ENCODE measurements at places on chromosomes 7 and 10.

- H3K36me3 ChIP-seq = no peaks in the 10 kb centered on the region
- H3K4me3 ChIP-seq = no peak overlapping the region
- DNase-seq = no peak
- H3K27me3 ChIP-seq = no peaks in the 10 kb centered on the region
Measured at GRCh38 chr10:79436066-79436849, 9.2 kb downstream of the ZCCHC24 start.

- H3K27me3 ChIP-seq = no peaks in the 10 kb centered on the region
- no peaks in the 10 kb centered on the region for H3K36me3 ChIP-seq
- no peak overlapping the region for H3K27ac ChIP-seq
- no peak overlapping the region for H3K4me3 ChIP-seq
- H3K4me1 ChIP-seq = no peaks in the 10 kb centered on the region
- peak; percentile 26 for DNase-seq
Measured at GRCh38 chr7:104584620-104585019, 256.2 kb downstream of the LHFPL3 start.

GRCh38 chr10:80064120-80064886, 14.2 kb upstream of the TMEM254 start:
- H3K27me3 ChIP-seq = no peaks in the 10 kb centered on the region
- H3K4me3 ChIP-seq = no peak overlapping the region
- no peaks in the 10 kb centered on the region for H3K36me3 ChIP-seq
- peaks cover 3% of the 10 kb centered on the region for H3K4me1 ChIP-seq
- DNase-seq = no peak

GRCh38 chr7:104255194-104255593, 47.4 kb upstream of the ORC5 start:
- H3K4me1 ChIP-seq = no peaks in the 10 kb centered on the region
- H3K27me3 ChIP-seq = no peaks in the 10 kb centered on the region
- DNase-seq = no peak
- no peak overlapping the region for H3K27ac ChIP-seq
- H3K36me3 ChIP-seq = no peaks in the 10 kb centered on the region

DNA sequence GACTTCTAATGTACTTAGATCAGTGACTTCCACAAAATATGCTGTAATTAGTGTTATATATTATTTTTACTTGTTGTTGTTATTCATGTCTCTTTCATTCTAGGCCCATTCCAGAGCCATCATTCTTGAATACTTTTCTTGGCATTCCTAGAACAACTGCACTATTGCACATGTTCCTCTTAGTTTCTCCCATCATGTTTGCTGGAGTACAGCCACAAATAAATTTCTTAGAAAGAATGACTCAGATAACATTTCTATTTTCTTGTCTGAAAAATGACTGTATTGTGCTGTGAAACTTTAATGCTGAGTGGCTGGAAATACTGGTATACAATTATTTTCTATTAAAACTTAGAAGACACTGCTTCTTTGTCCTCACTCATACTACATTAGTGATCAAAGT, 651.0 kb upstream of the STEAP1 start:
- no peak for DNase-seq
- H3K36me3 ChIP-seq = no peaks in the 10 kb centered on the region

DNA sequence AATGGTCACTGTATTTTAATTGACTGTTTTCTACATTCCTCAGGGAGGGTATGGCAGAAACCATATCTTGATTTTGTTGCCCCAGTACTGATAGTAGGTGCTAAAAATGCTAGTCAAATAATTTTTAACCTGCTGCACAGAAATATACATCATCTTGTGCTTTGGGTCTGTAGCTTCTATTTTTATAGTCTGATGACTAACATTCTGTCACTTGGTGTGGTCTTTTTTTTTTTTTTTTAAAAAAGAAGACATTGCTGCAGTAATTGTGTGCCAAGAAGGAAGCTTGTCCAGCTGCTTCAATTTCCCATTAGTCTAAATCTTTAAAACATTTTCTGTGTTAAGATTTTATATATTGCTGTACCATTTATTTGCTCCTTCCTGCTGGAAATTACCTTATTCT, 83.6 kb downstream of the ICA1 start:
- no peaks in the 10 kb centered on the region for H3K36me3 ChIP-seq
- H3K4me1 ChIP-seq = peaks cover 2% of the 10 kb centered on the region
- no peak overlapping the region for H3K27ac ChIP-seq
- no peak overlapping the region for H3K4me3 ChIP-seq
- DNase-seq = no peak

GRCh38 chr7:44057181-44057848, 8.1 kb downstream of the PGAM2 start:
- H3K27me3 ChIP-seq = no peaks in the 10 kb centered on the region
- H3K4me1 ChIP-seq = no peaks in the 10 kb centered on the region
- H3K27ac ChIP-seq = no peak overlapping the region
- no peak overlapping the region for H3K4me3 ChIP-seq

DNA sequence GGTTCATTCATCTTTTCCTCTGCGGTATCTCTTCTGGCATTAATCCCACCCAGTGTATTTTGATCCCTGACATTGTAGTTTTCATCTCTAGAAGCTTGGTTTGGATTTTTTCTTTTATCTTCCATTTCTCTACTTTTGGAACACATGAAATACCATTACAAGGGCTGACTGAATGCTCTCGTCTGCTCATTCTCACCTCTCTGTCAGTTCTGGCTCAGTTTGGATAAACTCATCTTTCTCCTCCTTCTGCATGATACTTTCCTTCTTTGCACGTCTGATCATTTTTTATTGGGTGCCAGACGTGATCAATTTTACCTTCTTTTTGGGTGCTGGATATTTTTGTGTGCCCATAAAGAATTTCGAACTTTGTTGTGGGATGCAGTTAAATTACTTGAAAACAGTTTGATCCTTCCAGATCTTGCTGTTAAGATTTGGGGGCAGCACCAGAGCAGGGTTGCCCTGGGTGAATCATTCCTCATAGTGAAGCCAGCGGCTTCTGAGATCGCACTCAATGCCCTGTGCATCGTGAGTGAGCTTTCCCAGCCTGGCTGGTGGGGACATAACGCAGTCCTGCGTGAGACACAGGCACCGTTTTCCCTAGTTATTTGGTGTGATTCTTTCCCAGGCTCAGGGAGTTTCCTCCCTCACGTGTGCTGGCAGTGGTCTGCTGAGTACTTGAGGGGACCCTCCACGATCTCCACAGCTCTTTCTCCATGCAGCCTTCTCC, 53.8 kb downstream of the LHPP start:
- no peak for DNase-seq
- no peaks in the 10 kb centered on the region for H3K4me1 ChIP-seq
- H3K4me3 ChIP-seq = no peak overlapping the region
- no peaks in the 10 kb centered on the region for H3K27me3 ChIP-seq
- no peaks in the 10 kb centered on the region for H3K36me3 ChIP-seq

DNA sequence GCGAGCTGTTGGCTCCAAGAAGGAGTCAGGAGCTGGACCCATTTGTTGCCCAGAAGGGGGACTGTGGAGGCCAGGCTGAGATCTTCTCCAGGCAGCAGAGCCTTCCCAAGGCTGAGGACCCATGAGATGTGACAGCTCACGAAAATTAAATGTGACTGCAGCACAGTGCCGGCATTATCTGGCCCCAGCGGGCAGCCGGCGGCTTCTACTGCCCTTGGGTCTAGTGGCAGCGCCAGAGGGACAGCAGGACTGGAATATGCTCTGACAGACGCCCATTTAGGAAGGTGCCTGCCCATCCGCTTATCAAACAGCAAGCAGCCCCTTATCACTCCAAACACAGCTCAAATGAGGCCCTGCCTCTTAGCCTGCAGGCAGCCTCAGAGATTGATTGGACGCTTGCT, 122.9 kb upstream of the LYZL2 start:
- DNase-seq = peak; percentile 8
- H3K4me3 ChIP-seq = no peak overlapping the region
- H3K36me3 ChIP-seq = no peaks in the 10 kb centered on the region
- no peak overlapping the region for H3K27ac ChIP-seq
- H3K27me3 ChIP-seq = no peaks in the 10 kb centered on the region

DNA sequence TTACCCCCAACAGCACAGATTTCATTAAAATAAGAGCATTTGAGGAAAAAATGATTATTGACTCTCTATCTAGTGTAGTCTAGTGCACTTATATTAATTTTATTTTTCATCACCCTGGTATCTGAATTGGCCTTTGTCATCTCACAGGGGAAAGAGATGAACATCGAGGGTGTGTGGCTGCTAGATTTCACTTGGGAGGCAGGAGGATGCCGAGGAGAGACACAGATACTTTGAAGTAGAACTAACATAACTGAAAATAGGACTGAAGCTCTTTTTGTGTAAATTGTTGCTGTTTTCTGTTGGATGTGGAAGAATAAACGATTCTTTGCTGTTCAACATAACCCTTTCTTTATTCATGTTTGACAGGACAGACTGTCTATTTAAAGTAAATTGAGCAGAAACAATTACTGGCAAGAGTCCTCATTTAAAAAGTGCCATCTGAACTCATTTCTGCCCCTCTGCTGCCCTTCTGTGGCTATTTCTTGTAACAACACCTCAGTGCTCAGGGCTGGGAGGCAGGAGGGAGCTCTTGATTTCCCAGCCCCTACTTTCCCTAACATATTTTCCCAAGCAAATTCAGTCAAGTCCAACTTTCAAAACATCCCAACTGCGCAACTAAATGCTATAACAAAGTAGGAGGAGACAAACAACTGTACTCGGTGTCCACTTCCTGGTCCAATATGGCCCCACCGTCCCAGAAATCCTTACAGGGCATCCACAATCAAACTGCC, 15.6 kb downstream of the LYZL1 start:
- no peaks in the 10 kb centered on the region for H3K4me1 ChIP-seq
- H3K27me3 ChIP-seq = no peaks in the 10 kb centered on the region
- peak; percentile 84 for DNase-seq

GRCh38 chr7:45114926-45115325, 3.4 kb upstream of the TBRG4 start:
- H3K27ac ChIP-seq = no peak overlapping the region
- no peak overlapping the region for H3K4me3 ChIP-seq
- DNase-seq = no peak
- no peaks in the 10 kb centered on the region for H3K4me1 ChIP-seq
- H3K36me3 ChIP-seq = no peaks in the 10 kb centered on the region
- no peaks in the 10 kb centered on the region for H3K27me3 ChIP-seq

GRCh38 chr7:18213652-18214051, 186.0 kb upstream of the PRPS1L1 start:
- DNase-seq = no peak
- no peak overlapping the region for H3K27ac ChIP-seq
- no peaks in the 10 kb centered on the region for H3K36me3 ChIP-seq

- no peaks in the 10 kb centered on the region for H3K4me1 ChIP-seq
- H3K4me3 ChIP-seq = no peak overlapping the region
- no peak for DNase-seq
- no peak overlapping the region for H3K27ac ChIP-seq
- H3K27me3 ChIP-seq = no peaks in the 10 kb centered on the region
Measured at GRCh38 chr7:151827620-151828019, 49.3 kb downstream of the PRKAG2 start.

DNA sequence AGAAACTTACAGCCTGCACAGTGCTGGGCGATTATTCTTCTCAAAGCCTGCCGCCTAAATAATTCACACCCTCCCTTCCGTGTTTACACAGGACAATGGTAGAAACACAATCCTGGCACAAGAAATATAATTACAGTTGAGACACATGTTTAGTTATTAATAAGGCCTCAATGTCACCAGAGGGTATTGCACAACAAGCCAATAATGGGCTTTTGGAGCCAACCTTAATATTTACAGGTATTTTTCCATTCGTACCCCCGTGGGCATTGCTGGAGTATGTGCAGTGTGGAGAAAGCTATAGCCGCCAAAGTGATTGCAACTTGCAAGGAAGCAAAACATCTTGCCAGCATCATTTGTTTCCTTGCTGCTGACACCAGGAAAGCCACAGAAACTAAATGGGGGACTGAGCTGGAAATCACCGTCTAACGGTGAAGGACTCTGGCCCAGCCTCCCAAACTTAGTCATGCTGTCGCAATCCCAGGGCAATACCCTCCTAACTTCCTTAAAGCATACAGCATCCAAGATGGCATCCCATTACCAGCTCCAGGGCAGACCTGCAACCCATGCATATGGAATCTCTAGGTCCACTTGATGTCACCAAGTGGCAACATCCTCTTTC, 8.6 kb downstream of the CALN1 start:
- no peak for DNase-seq
- no peaks in the 10 kb centered on the region for H3K27me3 ChIP-seq
- no peak overlapping the region for H3K27ac ChIP-seq
- no peak overlapping the region for H3K4me3 ChIP-seq
- H3K36me3 ChIP-seq = no peaks in the 10 kb centered on the region
- H3K4me1 ChIP-seq = no peaks in the 10 kb centered on the region

GRCh38 chr7:101614939-101615302, 14.2 kb downstream of the MYL10 start:
- peak; percentile 81 for DNase-seq
- H3K27me3 ChIP-seq = no peaks in the 10 kb centered on the region
- no peak overlapping the region for H3K4me3 ChIP-seq
- H3K4me1 ChIP-seq = peaks cover 8% of the 10 kb centered on the region
- H3K27ac ChIP-seq = peak overlapping the region; percentile 95

- H3K4me1 ChIP-seq = no peaks in the 10 kb centered on the region
- no peak overlapping the region for H3K4me3 ChIP-seq
- no peaks in the 10 kb centered on the region for H3K27me3 ChIP-seq
- no peak for DNase-seq
- no peaks in the 10 kb centered on the region for H3K36me3 ChIP-seq
Measured at GRCh38 chr10:33871061-33871956, 536.8 kb upstream of the NRP1 start.

DNA sequence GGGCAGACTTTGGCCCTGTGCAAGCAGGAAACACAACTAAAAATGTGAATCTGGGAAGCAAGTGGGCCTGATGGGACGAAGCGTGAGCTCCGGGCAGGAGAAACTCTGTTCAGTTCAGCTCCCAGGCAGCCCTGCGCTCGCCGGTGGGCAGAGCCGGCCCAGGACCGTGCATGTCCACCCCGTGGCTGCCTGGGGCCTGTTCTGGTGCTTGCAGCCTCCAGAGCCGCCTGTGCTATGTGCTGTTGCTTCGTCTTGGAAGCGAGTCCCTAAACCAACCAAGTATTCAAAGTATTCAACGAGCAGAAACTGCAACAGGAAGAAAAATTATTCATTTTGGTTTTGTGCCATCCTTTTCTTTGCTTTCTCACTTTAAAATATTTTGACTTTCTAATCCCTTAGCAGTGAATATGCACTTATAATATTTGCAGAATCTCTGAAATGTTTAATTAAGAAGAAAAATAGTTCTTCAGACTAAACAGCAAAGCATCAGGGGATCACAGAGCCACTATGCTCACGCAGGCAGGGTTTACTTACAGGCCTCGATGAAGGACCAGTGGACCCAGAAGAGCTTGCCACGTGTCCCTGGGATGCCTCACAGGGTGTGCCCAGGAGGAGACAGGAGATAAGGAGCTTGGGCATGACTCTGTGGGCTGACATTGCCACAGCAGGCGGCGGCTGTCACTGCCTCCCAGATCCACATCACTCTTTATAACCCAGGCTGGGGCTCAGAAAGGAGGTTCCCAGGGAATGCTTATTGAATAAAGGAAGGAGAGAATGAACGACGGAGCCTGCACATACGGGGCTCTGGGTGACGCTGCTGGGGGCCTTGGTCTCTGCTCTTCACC, 45.6 kb downstream of the VIPR2 start:
- no peak overlapping the region for H3K4me3 ChIP-seq
- H3K36me3 ChIP-seq = no peaks in the 10 kb centered on the region
- H3K27me3 ChIP-seq = no peaks in the 10 kb centered on the region
- H3K4me1 ChIP-seq = peaks cover 4% of the 10 kb centered on the region
- no peak overlapping the region for H3K27ac ChIP-seq

GRCh38 chr7:29281782-29282541, 87.4 kb downstream of the CHN2 start:
- H3K27ac ChIP-seq = no peak overlapping the region
- no peaks in the 10 kb centered on the region for H3K36me3 ChIP-seq
- no peaks in the 10 kb centered on the region for H3K4me1 ChIP-seq
- H3K4me3 ChIP-seq = no peak overlapping the region
